Stimulated activated CD8-positive, alpha-beta memory T cell treated with anti-CD3 and anti-CD28 coated beads, Interleukin-4, amount 100 ng/mL, for 24 hours (primary cell): ENCODE measurements at places on chromosomes 6 and 20.

- DNase-seq: no peak
Observed at GRCh38 chr20:16533502-16533901, 39.7 kb downstream of the KIF16B start.

DNA sequence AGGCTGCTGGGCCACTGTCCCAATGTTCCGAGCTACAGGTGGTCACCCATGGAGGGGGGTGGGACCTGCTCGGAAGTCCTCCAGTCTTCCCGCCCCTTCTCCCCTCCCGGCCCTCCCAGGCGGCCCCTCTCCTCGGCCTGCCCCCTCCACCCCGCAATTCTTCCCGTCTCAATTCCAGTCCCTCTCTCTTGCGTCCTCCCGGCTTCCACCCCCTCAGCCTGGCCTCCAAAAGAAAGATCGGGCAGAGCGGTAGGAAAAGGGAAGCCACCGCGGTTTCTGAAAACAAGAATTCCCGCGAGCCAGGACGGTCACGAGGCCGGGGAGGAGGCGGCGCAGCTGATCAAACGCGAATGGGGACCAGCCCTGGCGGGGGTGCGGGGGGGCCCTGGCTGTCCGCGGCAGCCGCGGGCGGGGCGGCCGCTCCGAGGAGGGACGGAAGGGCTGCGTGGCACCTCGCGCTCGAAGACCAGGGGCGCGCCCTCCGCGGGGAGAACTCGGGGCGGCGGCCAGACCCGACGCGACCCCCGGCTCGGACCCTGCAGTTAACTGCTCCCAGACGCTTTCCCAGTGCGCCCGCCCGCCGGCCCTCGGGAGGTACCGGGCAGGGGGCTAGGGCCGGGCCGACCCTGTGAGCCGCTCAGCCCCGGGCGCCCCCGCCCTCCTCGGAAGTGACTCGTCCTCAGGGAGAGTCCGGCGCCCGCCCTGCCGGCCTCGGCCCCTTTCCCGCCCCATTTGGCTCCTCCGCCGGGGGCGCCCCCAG, 1.0 kb downstream of the PXDC1 start:
- no peak for DNase-seq

- no peak for DNase-seq
Observed at GRCh38 chr6:55998576-55998975, 123.2 kb upstream of the BMP5 start.

GRCh38 chr6:47334334-47334733, 24.6 kb upstream of the TNFRSF21 start:
- no peak for DNase-seq

DNA sequence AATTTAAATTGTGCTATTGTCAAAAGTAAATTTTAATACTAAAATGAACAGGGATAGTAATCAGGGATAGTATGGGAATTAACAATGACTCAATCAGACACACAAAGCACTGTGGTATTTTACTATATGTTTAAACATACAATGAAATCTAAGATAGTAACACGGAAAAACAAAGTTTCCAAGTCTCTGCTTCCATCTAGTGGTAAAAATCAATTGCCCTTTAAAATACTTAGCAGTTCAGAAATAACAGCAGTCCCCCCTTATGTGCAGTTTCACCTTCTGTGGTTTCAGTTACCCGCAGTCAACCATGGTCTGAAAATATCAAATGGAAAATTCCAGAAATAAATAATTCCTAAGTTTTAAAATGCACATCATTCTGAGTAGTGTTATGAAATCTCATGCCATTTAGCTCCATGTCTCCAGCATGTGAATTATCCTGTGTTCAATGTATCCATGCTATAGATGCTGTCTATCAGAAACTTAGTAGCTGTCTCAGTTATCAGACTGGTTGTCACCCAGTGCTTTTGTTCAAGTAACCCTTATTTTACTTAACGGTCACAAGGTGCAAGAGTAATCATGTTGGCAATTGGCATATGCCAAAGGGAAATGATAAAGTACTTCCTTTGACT, 58.5 kb downstream of the AHI1 start:
- no peak for DNase-seq

GRCh38 chr20:4021906-4022305, 6.5 kb upstream of the RNF24 start:
- DNase-seq: no peak

DNA sequence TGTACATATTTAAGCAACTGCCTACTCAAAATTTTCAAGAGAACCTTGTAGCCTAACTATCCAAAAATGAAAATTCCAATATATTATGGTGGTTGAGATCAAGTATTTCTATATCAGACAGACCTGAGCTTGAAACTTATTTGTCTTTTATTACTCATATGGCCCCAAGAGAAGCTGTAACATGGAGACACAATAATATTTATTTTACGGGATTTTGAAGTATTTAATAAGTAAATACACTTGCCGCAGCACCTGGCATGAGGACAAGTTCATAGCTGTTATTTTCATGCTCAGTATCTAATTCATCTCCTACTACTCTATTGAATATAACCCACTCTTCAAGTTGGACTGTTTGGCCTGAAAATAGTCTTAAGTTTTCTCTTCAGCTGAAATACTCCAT, 28.0 kb downstream of the PTPRK start:
- DNase-seq: no peak

GRCh38 chr6:89180112-89180511, 34.3 kb downstream of the PM20D2 start:
- DNase-seq: no peak

DNA sequence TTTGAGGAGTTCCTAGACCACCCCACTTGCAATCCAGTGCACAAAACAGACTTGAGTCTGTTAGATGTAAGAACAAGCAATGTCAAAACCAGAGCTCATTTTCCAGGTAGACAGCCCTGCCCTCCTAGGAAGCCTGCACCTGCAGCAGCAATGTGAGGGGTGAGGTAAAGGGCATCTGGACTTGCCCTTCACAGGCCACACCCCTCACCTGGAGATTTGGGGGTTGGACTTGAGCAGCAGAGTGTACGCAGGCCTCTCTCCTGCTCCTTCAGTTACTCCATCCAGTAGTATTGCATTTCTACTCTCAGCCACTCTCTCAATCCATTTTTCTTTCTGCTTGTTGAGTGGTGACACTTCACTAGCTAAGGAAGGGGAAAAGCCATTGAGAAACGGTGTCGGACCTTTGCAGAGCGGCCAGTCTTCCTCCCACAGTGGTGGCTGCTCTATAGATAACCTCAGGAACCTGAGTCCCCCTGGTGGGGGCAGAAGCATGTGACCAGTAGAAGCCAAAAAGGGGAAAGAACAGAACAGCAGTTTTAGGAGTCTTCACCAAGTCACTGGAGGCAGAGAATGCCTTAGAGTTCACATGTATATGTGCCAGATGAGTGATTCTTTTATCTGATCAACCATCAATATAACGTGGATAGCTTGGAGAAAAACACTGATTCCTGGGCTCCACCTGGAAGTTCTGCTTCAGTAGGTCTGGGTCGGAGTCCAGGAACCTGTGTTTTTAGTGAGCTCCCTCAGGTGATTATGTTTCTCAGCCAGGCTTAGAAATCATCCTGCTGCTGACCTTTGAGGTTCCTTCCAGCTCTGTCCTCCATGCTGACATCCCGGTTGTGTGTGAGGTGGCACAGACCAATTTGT, 28.0 kb downstream of the ARFGEF2 start:
- no peak for DNase-seq

DNA sequence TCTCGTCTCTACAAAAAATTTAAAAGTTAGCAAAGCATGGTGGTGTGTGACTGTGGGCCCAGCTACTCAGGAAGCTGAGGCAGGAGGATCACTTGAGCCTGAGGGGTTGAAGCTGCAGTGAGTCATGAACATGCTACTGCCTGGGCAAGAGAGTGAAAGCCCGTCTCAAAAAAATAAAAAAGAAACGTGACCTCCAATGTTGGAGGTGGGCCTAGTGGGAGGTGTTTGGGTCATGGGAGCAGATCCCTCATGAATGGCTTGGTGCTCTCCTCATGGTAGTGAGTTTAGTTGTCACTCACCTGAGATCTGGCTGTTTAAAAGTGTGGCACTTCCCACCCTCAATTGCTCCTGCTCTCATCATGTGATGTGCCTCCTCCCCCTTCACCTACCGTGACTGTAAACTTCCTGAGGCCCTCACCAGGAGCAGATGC, 24.3 kb downstream of the RBL1 start:
- DNase-seq: no peak

- DNase-seq: no peak
Observed at GRCh38 chr20:10249822-10250221, 31.2 kb downstream of the SNAP25 start.

- no peak for DNase-seq
Observed at GRCh38 chr6:106182455-106182854, 96.3 kb downstream of the PRDM1 start.
